ENCODE measurements at places on chromosomes 1 and 21. TPM values are rescaled to one million over a fixed set of nuclear protein-coding genes. Genes with fewer than 3 reads are reported as not detected.

Gene TM2D1
- total RNA-seq, result 78.9 TPM

DNA sequence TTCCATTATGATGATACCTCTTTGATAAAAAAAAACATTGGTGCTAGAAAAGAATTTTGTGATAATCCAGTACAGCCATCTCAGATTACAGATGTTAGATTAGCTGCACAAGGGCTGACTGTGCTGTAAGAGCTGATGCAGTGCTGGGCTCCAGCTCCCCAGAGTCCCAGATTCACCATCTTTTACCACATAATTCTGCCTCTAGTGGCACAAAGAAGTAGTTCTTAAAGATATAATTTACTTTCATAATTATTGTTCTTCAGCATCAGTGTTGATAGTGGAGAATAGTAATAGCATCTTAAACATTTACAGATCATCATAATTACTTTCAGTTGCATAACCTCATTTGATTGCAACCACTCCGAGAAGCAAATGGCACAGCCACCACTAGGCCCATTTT, 262.1 kb downstream of the BRINP2 start:
- DNase-seq, result no peak

DNA sequence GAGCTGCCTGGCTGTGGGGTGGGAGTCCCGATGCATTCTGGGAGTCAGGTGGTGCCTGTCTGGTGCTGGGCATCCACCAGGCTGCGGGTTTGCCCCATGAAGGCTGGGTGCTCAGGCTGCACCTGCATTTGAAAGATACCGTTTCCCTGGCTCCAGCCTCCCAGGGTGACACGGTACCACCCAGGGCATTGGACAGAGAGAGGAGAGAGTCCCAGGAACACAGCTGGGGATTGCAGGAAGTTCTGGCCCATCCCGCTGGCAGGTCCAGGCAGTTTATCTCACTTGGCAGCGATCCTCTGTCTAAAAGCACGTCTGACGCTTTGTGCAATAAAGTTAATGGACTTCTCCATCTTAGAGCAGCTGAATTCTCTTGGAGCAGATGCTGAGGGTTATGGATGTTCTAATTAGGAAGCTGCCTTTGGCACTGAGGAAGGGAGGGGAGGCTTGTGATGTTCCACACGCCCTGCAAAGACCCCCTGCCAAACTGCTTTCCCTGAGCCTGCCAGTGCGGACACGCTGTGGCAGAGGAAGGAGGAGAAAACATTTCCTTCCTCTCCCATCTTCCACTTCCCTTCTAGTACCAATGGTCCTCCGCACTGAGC, 246.9 kb downstream of the GRIK3 start:
- no peak for DNase-seq

GRCh38 chr21:44444286-44444931, 10.9 kb upstream of the LRRC3 start:
- no peak for DNase-seq

GRCh38 chr1:220426989-220427388, 100.9 kb upstream of the MARK1 start:
- no peak for DNase-seq

Measured in occipital lobe (tissue), 3 donors.